Inflammatory macrophage treated with lipopolysaccharide for 4 hours (primary cell): ENCODE measurements at places on chromosomes 1 and 21.

GRCh38 chr1:26025517-26025916, 3.9 kb downstream of the EXTL1 start:
- no peak for DNase-seq

GRCh38 chr21:25215698-25216384, 391.4 kb downstream of the MRPL39 start:
- no peak for DNase-seq

DNA sequence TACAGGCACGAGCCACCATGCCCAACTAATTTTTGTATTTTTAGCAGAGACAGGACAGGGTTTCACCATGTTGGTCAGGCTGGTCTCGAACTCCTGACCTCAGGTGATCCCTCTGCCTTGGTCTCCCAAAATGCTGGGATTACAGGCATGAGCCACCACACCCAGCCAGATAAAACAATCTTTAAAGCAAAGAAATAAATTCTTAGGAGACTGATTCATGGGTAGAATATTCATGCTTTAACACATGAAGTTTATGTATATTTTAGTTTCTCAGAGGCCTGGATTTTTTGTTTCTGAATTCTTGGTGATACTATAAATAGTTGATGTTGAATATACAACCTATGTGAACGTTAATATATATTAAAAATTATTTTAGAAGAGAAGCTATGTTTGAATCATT, 127.4 kb upstream of the KIAA1614 start:
- no peak for DNase-seq

DNA sequence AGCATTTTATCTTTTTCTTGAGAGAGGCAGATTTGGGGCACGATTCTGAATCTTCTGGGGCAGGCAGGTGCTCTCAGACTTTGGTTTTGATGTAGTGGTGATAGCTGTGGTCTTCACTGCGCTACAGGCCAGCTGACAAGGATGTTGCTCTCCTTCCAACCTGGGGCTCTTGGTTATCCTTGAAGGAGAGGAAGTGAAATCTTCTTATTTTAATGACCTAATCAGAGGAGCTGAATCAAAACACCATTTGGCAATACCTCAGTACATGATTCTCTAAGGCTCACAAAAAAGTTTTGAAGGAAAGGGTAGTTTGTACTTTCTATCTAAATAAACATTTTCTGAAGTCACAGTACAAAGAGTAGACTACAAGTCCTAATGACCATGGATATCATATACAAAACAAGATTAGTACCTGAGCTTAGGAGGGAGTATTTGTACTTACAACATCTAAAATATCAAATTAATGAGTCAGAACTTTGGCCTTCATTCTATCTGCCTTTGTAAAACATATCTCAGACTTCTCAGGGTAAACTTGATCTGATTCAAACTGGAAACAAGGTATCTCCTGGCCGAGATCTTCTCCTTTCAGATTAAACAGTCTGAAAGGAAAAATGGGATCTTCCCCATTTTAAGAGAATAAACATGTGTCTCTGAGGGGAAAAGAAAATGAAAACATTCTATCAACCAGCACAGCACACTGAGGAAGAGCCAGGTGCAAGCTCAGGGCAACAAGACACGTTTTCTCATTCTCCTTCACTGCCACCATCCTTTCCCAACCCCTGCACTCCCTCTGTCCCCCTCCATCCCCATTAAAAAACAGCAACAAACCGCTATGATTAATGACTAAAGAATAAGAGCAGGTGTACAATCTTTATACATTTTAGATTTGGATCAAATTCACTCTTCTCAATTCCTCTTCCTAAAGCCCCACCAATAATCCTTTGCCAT, 69.2 kb downstream of the SH3GLB1 start:
- DNase-seq, result peak; percentile 85

GRCh38 chr1:173175514-173176145, 31.5 kb downstream of the TNFSF4 start:
- DNase-seq, result no peak

- no peak for DNase-seq
Observed at GRCh38 chr1:115830963-115831362, 10.0 kb downstream of the NHLH2 start.

- DNase-seq, result no peak
Observed at GRCh38 chr1:228190778-228191177, 17.1 kb upstream of the OBSCN start.

GRCh38 chr1:100328133-100328532, 24.2 kb upstream of the CDC14A start:
- no peak for DNase-seq

DNA sequence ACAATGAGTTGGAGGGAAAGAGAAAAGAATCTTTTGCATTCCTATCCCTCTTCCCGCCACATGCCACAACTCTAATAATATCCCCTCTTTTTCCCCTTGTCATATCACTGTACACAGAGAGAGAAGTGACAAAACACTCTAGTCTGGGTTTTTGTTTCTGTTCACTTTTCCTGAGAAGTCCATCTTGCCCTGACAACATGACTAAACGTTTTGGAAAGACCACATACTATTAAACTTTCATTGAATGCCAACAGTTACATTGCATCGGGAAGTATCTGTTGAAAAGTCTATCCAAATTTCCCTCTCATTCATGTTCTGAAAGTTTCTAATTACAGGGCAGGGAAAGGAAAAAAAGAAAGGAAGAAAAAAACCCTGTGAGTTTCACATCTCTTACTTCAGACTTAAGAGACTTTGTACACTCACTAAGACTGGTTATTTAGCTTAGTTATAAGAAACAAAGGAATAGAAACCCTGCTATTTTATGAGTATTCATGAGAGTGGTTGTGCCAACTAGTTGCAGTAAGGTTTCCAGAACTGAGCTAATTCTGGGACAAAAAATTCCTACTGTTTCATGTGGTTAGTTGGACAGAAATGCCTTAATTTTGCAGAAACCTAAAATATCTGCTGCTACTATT, 16.9 kb downstream of the PLA2G4A start:
- DNase-seq, result peak; percentile 95

DNA sequence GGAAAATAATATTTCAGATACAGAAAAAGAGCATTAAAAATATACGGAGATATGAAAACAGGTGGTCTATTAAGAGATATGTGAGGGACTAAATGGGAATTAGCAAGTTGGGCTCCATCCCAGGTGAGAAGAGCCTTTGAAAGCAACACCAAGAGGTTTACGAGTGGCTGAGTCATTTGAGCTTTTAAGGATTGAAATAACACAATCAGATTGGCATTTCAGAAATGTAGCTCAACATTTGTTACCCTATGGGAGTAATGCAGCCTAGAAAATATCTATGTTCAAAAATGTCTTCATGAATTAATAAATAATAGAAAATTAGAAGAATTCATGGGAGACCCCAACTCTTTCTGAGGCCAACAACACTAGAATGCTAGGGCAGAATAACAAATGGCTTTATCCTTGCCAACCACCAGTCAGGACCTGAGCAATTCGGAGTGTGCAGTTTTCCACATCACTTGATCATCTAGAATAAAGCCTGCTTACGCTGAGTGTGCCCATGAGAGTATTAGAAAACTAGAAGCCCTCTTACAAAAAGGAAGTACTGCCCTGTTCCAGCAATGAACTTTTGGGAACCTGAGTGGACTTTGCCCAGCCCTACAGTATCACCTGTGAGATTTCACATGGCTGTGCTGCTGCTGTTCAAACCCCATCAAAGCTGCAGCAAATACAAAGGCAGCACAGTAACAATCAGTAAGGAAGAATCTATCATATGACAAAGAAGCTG, 538.0 kb upstream of the CAMK1G start:
- DNase-seq, result no peak

GRCh38 chr1:46622344-46622743, 5.7 kb upstream of the MOB3C start:
- peak; percentile 45 for DNase-seq

DNA sequence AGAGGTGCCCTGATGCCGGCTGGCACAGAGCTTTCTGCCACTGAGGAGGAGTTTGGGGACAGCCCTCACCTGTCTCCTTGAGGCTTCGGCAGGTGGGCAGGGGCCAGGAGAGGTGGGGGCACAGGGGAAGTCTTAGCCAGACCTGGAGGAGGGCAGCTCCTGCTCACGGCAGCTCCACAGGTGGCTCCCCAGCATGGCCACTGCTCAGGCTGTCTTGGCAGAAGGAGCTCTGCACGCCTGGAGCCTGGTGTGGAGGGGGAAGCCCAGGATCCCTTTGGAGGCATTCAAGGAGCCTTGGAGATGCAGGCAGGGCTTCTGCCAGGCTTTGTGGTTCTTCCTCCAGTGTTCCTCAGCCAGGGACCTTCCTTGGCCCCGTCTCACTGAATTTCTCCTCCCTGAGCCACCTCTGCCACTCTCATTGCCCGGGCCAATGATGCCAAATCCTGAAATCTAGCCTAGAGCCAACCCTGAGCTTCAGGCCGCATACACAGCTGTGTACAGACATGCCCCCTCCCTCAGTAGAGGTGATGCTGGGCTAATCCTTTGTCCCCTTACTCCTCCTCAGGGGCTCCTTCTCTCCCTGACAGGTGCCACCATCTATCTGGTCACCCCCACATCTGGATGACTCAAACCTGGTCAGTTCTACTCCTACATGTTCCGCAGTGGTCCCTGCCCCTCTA, 251.8 kb upstream of the VAMP3 start:
- no peak for DNase-seq

DNA sequence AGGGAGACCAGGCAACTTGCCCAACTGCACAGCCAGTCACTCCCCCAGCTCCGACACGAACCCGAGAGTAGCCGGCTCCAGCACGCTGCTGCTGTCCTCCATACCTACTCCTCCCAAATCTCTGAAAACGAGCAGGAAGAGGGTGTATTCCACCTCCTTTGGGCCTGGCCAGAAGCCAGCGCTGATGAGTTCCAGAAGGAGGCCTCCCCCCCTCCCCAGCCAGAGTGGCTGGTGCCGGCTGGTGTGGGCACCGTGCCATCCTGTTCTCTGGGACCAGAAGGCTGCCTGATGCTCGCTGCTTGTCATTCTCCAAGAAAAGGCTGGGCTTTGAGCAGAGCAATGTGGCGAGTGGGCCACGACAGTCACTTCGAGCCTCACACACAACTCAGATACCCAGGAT, 22.2 kb downstream of the KCNN3 start:
- DNase-seq, result no peak

DNA sequence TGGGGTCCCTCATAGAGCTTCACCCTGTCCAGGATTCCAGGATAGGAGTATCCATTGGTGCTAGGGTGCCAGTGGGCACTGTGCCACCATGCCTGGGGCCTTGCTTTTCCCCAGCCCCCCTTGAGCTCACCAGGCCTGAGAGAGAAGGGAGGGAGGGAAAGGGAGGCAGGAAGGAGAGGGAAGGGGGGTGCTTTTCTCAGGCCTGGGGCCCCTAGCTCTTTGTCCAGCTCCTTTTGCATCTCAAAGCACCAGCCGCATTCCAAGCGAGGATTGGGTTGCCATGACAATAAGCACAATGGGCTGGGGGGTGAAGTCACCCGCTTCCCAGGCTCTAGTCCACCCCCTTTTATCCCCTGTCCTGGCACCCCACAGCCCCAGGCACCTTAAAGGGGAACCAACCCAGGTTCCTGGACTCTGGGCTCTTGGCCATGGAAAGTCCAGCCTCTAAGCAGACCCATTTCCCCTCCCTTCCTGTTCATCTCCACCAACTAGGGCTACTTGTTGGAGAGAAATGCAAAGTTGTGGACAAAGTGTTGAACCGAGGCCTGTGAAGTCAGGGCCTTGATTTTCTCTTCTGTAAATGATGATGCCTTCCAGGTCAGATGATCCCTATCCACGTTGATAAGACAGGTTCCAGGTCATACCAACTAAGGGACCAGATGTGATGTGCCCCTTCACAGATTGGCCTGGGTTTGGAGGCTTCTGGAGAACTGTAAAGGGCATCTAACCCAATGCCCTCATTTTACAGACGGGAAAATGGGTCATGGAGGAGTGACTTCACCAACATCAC, 11.4 kb downstream of the THBS3 start:
- DNase-seq, result no peak

- no peak for DNase-seq
Observed at GRCh38 chr1:48470950-48471690, 884 bp downstream of the SPATA6 start.

DNA sequence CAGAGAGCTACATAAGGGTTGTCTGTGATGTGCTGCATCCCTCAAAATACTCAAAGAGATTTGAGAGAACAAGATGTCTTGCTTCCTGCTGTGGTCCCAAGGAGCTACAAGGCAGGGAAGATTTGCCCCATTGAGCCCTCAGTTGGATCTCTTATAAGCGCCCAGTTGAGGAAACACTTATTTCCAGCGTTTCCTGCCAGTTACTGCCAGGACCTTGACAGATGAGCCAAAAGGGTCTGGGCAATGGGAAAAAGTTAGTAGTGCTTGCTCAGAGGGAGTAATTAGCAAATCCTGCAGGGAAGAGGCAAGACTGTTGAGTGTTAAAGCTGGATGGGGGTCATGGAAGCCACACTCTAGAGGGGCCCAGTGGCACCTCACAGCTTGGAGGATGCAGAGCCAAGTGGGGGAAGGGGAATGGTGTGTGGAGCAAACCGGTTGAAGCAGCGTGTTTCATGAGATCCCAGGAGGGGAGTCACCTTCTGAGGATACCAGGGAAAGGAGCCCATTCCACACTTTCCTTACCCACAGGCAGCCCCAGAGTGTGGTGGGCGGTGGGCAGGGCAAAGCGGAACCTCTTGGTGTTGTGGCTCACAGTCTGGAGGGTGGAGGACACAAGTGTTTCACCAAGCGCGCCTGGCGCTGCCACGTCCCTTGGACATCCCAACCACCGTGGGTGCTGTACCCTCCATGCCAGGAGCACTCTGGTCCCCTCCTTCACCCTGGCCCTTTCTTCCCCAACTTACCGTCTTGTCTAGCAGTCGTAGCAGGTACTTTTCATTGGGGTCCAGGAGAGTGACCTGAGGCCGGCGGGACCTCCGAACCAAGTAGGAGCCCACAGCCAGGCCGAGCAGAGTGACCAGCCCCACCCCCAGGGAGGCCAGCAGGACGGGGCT, 805 bp downstream of the CYB5R1 start:
- peak; percentile 25 for DNase-seq
